ENCODE measurements at places on chromosomes 4 and X.

- DNase-seq, result no peak
- no peaks in the 10 kb centered on the region for H3K36me3 ChIP-seq
- H3K4me1 ChIP-seq, result no peaks in the 10 kb centered on the region
- H3K4me3 ChIP-seq, result no peak overlapping the region
- H3K27ac ChIP-seq, result no peak overlapping the region
These were observed 508.5 kb downstream of the MID1IP1 start for GRCh38 chrX:39309721-39310152.

DNA sequence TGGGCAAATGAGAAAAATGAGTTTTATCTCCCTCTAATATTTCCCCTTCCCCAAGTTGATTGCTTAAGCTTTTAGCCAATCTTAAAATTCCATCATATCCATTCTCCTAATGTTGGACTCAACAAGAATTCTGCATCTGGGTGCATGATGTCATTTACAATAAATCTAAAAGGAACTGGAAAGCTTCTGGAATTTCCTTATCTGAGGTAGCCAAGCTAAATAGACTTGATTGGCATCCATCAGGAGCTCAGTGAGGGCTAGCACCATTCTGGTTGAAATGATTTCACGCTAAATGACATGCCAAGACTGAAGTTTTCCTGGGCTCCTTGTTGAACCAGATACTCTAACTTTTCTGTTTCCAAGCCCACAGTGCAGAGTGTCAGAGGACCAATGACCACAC, 110.3 kb upstream of the SCML1 start:
- no peak for DNase-seq
- no peaks in the 10 kb centered on the region for H3K4me1 ChIP-seq
- H3K4me3 ChIP-seq, result no peak overlapping the region
- H3K27me3 ChIP-seq, result no peaks in the 10 kb centered on the region
- no peak overlapping the region for H3K27ac ChIP-seq

DNA sequence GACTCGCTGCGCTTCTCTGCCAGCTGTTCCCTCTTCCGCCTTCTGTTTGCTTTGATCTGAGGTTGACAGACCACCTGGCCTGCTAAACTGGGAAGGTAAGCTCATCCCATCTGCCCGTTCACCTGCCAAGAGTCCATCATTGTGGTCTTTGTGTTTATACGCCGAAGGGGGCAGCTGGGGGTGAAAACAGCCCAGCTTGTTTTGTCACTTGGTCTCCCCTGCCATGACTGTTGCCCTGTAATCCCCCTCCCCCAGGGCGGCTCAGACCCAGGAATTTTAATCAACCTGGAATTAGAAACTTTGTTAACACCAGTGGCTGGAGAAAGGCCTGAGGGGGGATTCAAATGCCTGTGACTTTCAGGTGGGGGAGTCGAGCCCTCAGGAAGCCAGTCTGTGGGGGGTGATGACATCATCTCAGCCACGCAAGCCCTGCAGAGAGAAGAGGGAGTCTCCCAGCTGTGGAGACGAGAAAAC, 333.3 kb downstream of the BCOR start:
- H3K4me3 ChIP-seq, result no peak overlapping the region
- H3K27me3 ChIP-seq, result no peaks in the 10 kb centered on the region
- no peaks in the 10 kb centered on the region for H3K4me1 ChIP-seq
- no peak overlapping the region for H3K27ac ChIP-seq

GRCh38 chrX:74781507-74782034, 143.7 kb downstream of the NEXMIF start:
- no peaks in the 10 kb centered on the region for H3K27me3 ChIP-seq
- H3K4me3 ChIP-seq, result no peak overlapping the region
- no peaks in the 10 kb centered on the region for H3K4me1 ChIP-seq
- H3K27ac ChIP-seq, result no peak overlapping the region
- DNase-seq, result no peak

- peak overlapping the region; percentile 94 for H3K27ac ChIP-seq
- H3K4me3 ChIP-seq, result no peak overlapping the region
- no peak for DNase-seq
- H3K27me3 ChIP-seq, result no peaks in the 10 kb centered on the region
These were observed 34.7 kb upstream of the PLAC1 start for GRCh38 chrX:134692990-134693389.

DNA sequence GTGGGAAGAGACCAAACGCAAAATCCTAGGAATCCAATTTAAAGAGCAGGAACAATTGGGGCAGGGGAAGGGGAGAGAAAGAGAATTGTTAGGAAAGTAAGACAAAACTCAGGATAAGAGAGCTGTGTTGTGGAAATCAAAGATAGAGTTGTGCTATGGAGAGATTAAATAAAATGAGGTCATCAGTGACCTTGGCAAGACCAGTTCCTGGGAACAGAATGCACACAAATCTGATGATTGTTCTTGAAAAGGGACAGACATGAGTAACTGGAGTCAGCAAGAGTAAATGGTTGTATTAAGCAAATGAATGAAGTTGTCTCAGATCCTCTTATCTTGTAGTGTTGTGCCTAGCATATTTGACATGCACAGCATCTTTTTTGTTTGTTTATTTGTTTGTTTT, 267.4 kb downstream of the IL1RAPL1 start:
- no peak overlapping the region for H3K27ac ChIP-seq
- no peaks in the 10 kb centered on the region for H3K27me3 ChIP-seq
- DNase-seq, result no peak
- H3K36me3 ChIP-seq, result no peaks in the 10 kb centered on the region

DNA sequence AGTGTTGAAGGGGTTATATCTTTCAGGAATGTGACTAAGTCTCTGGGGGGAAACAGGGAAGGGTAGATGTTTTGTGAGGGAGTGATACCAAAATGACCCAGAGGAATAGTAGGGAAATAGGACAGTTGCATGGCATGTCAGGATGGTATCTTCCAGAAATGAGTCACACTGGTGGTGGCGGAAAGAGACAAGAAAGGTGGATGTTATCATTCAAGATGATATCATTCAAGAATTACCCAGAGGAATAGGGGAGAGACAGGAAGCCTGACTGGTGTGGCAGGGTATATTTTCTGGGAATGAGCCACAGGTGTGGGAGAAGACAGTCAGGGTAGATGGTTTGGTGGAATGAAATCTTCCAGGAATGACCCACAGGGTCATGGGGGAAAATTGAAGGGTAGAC, 61.1 kb downstream of the MAOA start:
- no peaks in the 10 kb centered on the region for H3K36me3 ChIP-seq
- peaks cover 4% of the 10 kb centered on the region for H3K4me1 ChIP-seq
- no peak overlapping the region for H3K4me3 ChIP-seq
- no peak for DNase-seq
- peak overlapping the region; percentile 17 for H3K27ac ChIP-seq

GRCh38 chr4:41204400-41204978, 9.9 kb downstream of the APBB2 start:
- no peak for DNase-seq
- peak overlapping the region; percentile 55 for H3K27ac ChIP-seq
- H3K4me1 ChIP-seq, result peaks cover 56% of the 10 kb centered on the region
- H3K27me3 ChIP-seq, result no peaks in the 10 kb centered on the region
- no peaks in the 10 kb centered on the region for H3K36me3 ChIP-seq

DNA sequence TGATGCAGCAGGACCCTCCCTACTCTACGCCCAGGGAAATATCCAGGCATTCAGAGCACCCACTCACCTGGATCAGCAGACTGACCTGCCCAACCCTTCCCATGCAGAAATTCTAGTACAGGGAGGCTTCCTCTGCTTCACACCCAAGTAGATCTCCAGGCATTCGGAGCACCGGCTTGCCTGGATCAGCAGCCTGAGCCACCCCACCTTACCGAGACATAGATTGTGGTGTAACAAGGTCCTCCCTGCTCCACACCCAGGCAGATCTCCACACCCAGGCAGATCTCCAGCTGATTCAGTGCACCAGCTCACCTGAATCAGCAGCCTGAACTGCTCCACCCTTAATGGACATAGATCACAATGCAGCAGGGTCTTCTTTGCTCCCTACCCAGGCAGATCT, 215.1 kb upstream of the CPEB2 start:
- no peaks in the 10 kb centered on the region for H3K36me3 ChIP-seq
- no peak for DNase-seq
- no peak overlapping the region for H3K4me3 ChIP-seq
- no peak overlapping the region for H3K27ac ChIP-seq
- H3K4me1 ChIP-seq, result peaks cover 11% of the 10 kb centered on the region
- no peaks in the 10 kb centered on the region for H3K27me3 ChIP-seq

GRCh38 chrX:88903989-88904718, 157.1 kb downstream of the CPXCR1 start:
- H3K27me3 ChIP-seq, result no peaks in the 10 kb centered on the region
- DNase-seq, result no peak

Data from RWPE2 (cell line).